ENCODE measurements at places on chromosomes 11 and 22. TPM values are rescaled to one million over a fixed set of nuclear protein-coding genes. Genes with fewer than 3 reads are reported as not detected.

DNA sequence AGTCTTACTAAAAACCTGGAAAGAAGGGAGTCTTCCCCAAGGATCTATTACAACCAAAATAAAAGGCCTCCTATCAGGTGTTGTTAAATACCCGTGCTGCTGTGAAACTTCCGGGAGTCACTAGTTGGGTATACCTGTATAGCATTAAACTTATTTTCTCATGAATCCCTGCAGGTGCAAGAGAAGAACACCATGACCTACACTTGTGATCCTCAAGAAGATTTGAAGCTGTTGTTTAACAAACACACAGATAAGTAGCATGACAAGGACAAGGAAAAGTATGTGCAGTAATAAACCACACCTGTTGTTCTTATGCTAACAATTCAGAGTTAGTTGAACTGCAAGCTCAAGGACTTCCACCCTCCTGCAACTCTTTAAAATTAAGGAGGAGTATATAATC lies 12.0 kb downstream of the OR4C45 start:
- H3K36me3 ChIP-seq = no peaks in the 10 kb centered on the region
- no peak for DNase-seq
- H3K4me1 ChIP-seq = no peaks in the 10 kb centered on the region
- H3K27me3 ChIP-seq = no peaks in the 10 kb centered on the region
- H3K4me3 ChIP-seq = no peak overlapping the region

DNA sequence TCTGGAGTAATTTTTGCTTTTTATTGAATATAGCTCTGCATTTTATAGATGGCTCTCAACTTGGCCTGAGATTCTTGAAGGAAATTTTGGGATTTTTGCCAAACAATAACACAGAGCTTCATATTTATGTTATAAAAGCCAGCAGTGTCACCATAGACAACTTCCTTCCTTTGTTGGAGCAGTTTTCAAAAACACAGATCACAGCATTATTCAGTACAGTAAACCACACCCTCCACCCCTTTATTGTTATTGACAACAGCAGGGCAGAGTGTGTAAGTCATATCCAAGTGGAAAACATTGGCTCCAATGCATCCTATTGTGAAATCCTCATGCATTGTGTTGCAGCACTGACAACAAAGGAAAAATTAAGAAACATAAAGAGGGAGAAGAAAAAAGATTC lies 62.6 kb upstream of the PRSS23 start:
- no peaks in the 10 kb centered on the region for H3K27me3 ChIP-seq
- no peak overlapping the region for H3K4me3 ChIP-seq
- DNase-seq = no peak
- peak overlapping the region; percentile 87 for H3K27ac ChIP-seq

DNA sequence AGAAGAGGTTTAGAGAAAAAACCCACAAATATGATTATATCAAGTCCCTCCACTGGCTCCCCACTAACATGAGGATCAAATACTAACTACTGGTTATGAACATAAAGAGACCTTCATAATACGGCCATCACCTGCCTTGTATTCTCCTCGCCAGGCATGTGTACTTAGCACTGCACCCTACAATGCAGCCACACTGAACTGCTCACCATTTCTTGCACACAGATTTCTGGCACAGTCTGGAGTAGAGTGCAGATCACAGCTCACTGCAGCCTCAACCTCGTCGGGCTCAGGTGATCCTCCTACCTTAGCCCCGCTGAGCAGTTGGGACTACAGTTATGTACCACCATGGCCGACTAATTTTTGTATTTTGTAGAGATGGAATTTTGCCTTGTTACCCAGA lies 13.1 kb downstream of the OSBP start:
- H3K27ac ChIP-seq = no peak overlapping the region
- no peak for DNase-seq
- H3K27me3 ChIP-seq = no peaks in the 10 kb centered on the region
- no peaks in the 10 kb centered on the region for H3K4me1 ChIP-seq
- peaks cover 43% of the 10 kb centered on the region for H3K36me3 ChIP-seq
- H3K4me3 ChIP-seq = no peak overlapping the region

- peak overlapping the region; percentile 36 for H3K27ac ChIP-seq
- H3K4me3 ChIP-seq = no peak overlapping the region
- DNase-seq = no peak
- H3K36me3 ChIP-seq = no peaks in the 10 kb centered on the region
- H3K4me1 ChIP-seq = peaks cover 48% of the 10 kb centered on the region
- peaks cover 2% of the 10 kb centered on the region for H3K27me3 ChIP-seq
Measured at GRCh38 chr11:126109941-126110731, 47.5 kb upstream of the CDON start.

Gene OR51E2
- total RNA-seq = 0.97 TPM

GRCh38 chr22:50264104-50264745 lies 2.7 kb upstream of the MAPK12 start:
- no peaks in the 10 kb centered on the region for H3K27me3 ChIP-seq
- no peak overlapping the region for H3K4me3 ChIP-seq
- H3K27ac ChIP-seq = no peak overlapping the region
- H3K4me1 ChIP-seq = peaks cover 21% of the 10 kb centered on the region
- no peak for DNase-seq
- H3K36me3 ChIP-seq = no peaks in the 10 kb centered on the region
